AG10803 (cell line): ENCODE measurements at places on chromosomes 2 and 18.

- DNase-seq, result no peak
These were observed 67.4 kb downstream of the UBE2E3 start for GRCh38 chr2:181047829-181048228.

DNA sequence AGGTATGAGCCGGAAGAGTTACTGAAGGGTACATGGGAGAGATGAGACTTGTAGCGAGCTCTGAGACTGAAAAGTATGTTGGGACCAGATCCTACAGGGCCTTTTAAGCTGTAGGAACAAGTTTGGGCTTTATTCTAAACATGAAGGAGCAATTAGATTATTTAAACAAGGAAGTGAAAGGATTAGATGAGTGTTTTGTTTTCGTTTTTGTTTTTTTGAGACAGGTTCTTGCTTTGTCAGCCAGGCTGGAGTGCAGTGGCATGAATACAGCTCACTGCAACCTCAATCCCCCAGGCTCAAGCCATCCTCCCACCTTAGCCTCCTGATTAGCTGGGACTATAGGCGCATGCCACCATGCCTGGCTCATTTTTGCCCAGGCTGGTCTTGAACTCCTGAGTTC is 110.7 kb downstream of the C1D start:
- no peak for DNase-seq

DNA sequence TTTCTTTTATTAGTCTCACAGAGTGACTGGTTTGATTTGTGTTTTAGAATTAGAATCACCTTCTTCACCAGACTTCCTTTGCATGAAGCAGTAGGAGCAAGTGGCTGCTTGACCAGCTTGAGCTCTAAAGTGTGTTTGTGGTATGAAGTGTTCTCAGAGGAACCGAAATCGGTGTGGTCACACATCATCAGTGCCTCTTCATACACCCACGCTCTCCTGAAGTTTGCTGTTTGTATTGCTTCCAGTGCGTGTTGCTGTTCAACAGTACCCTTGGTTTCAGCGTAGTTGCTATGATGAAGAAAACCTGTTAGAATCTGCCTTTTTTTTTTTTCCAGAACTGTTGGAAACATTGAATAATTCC is 77.9 kb downstream of the LIMS1 start:
- peak; percentile 29 for DNase-seq

- DNase-seq, result no peak
These were observed 108.0 kb upstream of the ID2 start for GRCh38 chr2:8573942-8574195.

DNA sequence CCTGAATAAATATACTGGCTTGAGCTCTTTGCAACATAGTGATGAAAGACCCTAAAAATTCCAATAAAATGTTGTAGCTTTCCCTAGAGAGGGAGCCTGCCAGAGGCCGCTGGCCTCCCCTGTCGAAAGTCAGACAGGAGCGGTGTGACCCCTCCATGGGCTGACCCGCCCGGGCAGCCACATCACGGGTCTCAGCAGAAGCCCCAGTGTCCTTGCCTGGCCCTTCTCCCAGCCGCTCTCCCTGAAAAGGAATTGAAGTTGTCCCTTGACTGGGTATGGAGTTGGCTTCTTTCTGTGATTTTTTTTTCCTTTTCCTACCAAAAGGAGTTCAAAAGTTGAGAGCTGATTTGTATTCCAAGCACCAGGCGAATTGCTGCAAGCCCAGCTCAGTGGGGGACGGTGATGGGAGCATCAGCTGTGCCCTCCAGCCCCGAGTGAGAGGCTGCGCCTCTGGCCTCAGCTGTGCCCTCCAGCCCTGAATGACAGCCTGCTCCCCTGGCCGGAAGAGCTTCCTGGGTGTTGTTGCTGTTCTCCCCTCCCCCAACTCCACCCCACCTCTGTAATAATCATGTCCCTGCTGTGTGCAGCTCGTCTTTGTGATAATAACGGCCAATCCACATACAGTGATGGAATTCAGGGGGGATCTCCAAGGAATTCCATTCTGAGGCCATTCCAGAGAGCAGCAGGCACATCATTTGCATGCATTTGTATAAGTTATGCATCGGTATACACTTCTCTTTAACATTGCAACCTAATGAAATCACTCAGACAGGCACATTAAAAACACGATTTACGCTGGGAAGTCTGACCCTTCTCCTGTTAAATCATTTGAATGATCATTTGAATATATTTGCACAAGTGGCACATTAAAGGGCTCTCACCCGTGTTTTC is 501.0 kb downstream of the EIPR1 start:
- no peak for DNase-seq

DNA sequence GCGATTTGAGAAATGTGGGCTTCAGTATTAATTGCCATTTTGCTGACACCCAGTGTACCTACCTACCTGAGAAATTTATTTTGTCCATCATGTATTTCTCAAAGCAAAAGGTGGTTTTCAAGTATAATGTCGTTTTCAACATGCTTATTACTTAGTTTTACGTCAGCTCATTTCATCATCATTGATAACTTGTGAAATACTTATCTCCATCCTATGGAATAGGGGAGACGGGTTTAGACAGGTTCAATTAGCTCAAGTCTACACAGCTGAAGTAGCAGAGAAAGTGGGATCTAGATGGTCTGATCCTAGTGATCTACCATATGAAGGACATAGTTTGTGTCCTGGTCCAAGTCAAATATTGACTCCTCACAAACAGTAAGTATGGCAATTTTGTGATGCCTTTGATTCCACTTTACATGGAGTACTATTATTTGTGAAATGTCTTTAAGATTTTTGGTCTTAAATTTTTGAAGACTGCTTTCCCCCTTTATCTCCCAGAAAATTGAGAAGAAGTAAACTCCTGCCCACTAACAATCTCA is 45.1 kb downstream of the VAPA start:
- no peak for DNase-seq

- DNase-seq, result no peak
These were observed 62.0 kb upstream of the POMC start for GRCh38 chr2:25230198-25230947.

DNA sequence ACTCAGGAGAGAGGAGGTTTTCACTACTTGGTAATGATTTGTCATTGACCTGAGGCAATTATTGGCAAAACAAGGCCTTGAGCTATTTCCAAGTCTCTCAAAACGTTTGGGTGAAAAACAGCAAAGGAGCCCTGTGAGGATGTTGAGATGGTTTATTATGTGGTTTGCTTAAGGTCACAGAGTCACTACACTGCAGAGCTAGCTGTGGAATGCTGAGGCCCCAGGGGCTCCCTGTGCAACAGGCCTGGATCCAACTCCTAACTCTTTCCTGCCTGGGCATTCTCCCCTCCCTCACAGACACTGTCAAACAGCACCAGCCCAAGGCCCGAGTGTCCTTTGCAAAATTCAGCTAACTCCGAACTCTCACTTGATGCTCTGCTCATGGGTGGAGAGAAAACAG is 754.6 kb upstream of the SOX11 start:
- DNase-seq, result no peak

- no peak for DNase-seq
These were observed 78.0 kb downstream of the NDUFA10 start for GRCh38 chr2:239946864-239947728.

- no peak for DNase-seq
These were observed 99.6 kb downstream of the KCTD1 start for GRCh38 chr18:26448714-26449159.

DNA sequence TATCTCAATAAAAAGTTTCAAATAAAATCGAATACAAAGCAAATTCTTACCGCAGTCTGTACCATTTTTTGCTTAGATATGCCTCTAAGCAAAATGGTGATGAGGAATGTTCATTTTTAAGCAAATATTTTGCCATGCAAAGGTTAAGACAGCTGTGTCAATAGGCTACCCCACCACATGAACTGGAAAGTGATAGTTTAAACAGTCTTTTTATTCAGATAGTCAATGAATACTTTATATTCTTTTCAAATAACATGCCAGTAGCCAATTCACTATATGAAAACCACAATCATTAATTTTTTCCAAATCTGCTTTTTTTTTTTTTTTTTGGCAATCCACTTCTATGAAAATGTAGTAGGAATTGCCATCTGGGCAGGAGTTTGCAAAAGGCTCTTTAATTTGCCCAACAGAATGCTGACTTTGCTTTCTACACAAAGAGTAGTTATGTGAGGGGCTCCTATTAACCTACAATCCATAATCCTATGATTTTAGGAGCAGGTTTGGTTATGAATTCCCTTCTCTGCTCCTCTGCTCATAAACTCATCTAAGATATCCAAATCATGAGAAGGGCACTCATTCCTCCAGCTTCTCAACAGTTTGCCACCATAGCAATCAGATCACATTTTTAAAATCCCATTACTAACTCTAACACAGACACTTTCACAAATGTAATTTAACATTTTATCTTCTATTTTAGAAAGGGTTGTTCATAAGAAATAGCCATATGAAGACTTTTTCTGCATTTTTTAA is 69.2 kb downstream of the SLC40A1 start:
- DNase-seq, result no peak

GRCh38 chr2:26706616-26707473 is 14.3 kb downstream of the KCNK3 start:
- no peak for DNase-seq

GRCh38 chr2:171524018-171524401 is 1.7 kb downstream of the CYBRD1 start:
- peak; percentile 75 for DNase-seq

- DNase-seq, result peak; percentile 25
These were observed 546 bp downstream of the CHPF start for GRCh38 chr2:219542931-219543595.

DNA sequence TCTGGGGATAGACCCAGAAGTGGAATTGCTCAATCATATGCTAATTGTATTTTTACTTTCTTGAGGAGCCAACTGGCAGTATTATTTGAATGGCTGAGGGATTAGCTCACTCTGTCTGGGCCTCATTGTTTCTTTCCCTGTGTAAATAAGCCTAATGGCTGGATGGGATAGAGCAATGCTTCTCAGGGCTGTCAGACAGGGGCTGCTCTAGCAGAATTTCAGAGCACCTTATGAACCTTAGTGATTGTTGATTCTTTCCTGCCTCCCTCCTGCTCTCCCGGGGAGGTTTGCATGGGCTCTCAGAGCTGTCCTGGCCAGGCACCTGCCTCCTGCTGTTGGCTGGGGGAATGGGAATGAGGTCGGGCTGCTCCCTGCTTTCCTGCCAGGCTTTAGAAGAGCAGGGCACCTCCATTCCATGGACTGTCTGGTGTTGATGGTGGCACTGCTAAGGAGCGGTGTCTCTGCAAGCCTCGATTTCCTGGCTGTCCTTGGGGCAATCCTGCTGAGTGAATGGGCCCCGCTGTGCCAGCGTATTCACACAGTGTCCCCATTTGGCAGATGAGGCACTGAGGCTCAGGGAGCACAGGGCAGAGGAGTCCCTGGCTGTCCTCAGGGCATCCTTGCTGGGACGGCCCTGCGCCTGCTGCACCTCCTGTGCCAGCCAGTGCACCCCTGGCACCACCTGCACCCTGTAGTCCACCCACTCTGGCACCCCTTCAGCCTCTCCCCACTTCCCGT is 468.2 kb upstream of the HS6ST1 start:
- no peak for DNase-seq

- peak; percentile 27 for DNase-seq
These were observed 302 bp downstream of the TXNL4A start for GRCh38 chr18:79988071-79988450.

- no peak for DNase-seq
These were observed 125.5 kb downstream of the PARD3B start for GRCh38 chr2:204670756-204671155.

GRCh38 chr18:45015788-45016128 is 335.1 kb downstream of the SETBP1 start:
- DNase-seq, result peak; percentile 11

- DNase-seq, result no peak
These were observed 256.5 kb downstream of the TGIF1 start for GRCh38 chr18:3706279-3707097.

DNA sequence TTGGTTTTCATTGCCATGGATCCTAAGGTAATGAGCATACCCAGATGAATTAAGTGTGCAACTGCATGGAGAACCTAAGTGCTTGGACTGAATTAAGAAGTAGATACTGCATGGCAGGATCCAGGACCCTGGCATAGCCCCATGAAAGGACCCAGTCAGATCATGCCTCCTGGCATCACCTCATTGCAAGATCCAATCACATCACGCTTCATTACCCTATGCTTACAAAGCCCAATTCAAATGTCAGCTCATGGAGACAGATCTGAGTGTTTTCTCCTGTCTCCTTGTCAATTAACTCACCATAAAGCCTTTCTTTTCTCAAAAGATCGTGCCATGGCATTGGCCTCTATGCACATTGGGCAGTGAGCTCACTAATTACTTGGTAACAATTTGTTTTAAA is 519.8 kb upstream of the ZNF804A start:
- DNase-seq, result no peak

GRCh38 chr2:37324786-37325624 is at the start of gene PRKD3:
Gene PRKD3, minus strand, starts transcription at chr2:37324833. Its CDS starts 8,309 bp downstream, at chr2:37316524.
- peak; percentile 40 for DNase-seq

DNA sequence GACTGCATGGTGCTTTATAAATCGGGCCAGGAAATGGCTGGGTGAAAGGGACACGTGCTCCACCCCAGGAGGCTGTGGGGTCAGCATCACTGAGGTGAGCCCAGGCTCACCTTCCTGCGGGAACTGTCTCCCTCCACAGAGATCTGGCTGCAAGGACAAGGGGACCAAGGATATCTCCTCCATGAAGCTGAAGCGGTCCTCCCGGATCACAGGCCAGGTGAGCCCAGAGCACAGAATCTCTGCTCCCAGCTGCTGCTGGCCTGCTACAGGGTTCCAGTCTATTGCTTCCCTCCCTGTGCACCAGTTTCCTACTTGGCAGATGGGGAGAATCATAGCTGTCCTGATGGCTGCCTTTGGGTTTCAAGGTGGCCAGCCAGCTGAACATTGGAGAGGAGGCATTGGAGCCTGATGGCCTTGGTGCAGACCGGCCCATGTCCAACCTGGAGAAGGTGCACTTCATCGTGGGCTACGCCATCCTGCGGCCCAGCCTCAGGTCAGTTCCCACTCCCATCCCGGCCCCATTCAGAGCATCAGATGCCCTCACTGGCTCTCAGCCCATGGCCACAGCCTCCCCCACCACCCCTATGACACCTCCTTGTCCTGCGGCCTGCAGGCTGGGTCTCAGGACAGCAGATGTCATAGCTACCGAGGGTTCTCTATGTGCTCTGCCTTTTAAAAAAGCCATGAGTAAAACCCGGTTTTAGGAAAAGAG is 33.7 kb upstream of the GPR17 start:
- no peak for DNase-seq

DNA sequence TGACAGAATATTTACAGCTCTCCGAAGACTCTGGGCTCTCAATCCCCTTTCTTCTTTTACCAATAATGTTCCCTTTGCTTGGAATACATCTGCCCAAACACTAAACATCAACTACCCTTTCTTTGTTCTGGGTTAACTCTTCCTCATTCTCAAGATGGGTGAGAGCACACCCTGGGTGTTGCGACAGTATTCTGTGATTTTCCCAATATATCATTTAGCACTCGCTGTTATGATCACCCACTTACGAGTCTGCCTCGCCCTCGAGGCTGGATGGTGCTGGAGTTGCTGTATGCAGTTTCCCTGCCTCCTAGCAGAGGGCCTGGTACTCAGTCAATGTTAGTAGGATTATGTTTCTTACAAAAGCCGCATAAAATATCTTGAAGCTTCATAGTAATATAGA is 93.2 kb downstream of the SOCS6 start:
- no peak for DNase-seq
